PC-3 (cell line): ENCODE measurements at places on chromosomes 12 and 14. TPM values are rescaled to one million over a fixed set of nuclear protein-coding genes. Genes with fewer than 3 reads are reported as not detected.

DNA sequence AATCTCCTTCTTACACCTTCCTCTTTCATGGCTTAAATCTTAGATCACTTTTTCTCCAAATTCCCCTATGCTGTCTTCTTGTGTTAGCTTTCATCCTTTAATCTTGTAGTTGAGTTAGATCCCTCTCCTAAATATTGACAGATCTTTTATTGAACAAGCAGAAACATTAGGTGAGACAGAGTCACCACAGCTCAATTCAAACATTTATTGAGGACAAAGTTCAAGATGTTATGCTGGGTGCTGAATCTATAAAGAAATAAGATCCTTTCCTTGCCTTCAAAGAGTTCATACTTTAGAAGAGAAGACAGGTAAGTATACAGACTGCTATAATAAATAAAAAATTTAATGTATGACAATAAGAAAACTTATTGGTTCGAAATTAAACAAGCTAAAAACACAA, 109.7 kb downstream of the TXNDC16 start:
- DNase-seq = no peak

DNA sequence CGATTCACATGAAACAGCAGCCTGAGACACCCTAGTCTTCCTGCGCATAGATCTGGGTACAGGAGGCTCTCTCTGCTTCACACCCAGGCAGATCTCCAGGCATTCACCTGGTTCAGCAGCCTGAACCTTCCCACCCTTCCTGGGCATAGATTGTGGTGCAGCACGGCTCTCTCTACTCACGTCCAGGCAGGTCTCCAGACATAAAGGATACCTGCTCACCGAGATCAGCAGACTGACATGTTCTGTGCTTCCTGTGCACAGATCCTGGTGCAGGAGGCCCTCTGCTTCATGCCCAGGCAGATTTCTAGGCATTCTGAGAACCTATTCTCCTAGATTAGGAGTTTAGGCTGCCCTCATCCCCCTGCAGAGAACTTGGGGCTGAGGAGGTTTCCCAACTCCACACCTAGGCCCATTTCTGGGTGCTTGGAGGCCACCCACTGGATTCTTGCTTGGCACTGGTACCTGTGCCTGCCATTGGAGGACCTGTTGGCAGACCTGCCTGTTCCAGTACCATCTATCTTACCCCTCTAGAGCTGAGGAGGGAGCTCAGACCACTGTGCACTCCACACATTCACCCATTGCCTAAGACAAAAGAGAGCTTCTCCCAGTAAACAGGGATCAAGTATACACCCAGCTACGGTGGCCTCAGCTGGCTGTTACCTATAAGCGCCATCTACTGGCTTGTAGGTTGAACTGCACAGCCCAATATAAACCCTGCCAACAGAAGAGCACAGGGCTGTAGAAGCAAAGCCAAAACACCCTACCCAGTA, 28.0 kb upstream of the GARIN6 start:
- peak; percentile 72 for DNase-seq

- DNase-seq = no peak
Measured at GRCh38 chr12:28824849-28825248, 324.2 kb upstream of the FAR2 start.

- DNase-seq = no peak
Measured at GRCh38 chr12:84186433-84186832, 726.2 kb downstream of the SLC6A15 start.

- no peak for DNase-seq
Measured at GRCh38 chr12:132437252-132437932, 52.6 kb upstream of the FBRSL1 start.

GRCh38 chr12:88854260-88854659, 274.0 kb upstream of the KITLG start:
- DNase-seq = peak; percentile 89

GRCh38 chr14:100786131-100786530, 39.8 kb upstream of the MEG3 start:
- no peak for DNase-seq

- no peak for DNase-seq
Measured at GRCh38 chr12:128543971-128544370, 277.0 kb downstream of the TMEM132C start.

GRCh38 chr14:73829526-73830431, 21.9 kb upstream of the PTGR2 start:
- peak; percentile 65 for DNase-seq

- no peak for DNase-seq
Measured at GRCh38 chr12:69719336-69720316, 19.0 kb upstream of the RAB3IP start.

- no peak for DNase-seq
Measured at GRCh38 chr14:76101391-76102379, 50.0 kb upstream of the GPATCH2L start.

- no peak for DNase-seq
Measured at GRCh38 chr12:92546635-92547348, 156.0 kb upstream of the PLEKHG7 start.

GRCh38 chr12:77122661-77123060, 57.3 kb upstream of the E2F7 start:
- no peak for DNase-seq

The TAS2R50 gene
- 0.29 and 1.5 TPM in 2 replicates for total RNA-seq

The KLRK1 gene
- total RNA-seq = not detected in 2 replicates

The GTF2A1 gene
- 20.7 and 24.4 TPM in 2 replicates for total RNA-seq

The GRIN2B gene
- not detected in 2 replicates for total RNA-seq

The RAP1B gene
- 98.0 and 103 TPM in 2 replicates for total RNA-seq
